ENCODE measurements at places on chromosomes 5 and 9.

- DNase-seq: no peak
Observed at GRCh38 chr9:4997196-4997595, 12.1 kb downstream of the JAK2 start.

- DNase-seq: peak; percentile 54
Observed at GRCh38 chr5:148820461-148821395, 5.7 kb upstream of the ADRB2 start.

DNA sequence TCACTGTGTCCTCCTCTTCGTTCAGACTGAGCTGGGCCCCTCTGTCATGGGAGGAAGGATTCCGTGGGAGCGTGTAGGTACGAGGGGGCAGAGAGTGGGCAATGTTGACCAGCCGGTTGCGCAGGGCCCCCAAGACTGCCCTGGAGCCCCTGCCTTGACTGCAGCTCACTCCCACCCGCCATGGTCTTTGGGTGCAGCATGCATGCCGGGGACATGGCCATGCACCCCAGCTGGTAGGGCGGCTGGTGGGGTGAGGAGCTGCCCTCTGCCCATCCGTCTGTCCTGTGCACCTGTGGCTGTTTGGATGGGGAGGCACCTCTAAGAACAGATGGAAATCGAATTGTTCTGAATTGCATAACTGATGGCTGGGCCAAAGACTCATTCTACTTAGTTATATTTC is 42.6 kb upstream of the NPR3 start:
- no peak for DNase-seq

DNA sequence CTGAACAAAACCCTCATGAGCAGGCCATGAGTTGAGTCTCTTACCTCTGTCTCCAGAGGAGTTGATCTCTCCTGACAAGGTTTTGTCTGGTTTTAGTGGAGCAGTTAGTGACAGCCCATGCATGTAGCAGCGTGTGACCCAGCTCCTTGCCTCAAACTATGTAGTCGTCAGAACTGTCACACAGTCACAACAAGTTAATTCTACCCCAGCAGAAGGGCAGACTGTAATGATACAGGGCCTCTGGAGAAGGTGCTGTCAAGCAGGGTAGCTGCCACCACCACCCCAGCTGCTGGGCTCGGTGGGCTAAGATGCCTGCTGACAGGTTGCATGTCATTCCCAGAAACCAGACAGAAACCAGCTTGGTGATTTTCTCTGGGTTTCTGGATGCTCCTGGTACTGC is 194.5 kb downstream of the PSAT1 start:
- DNase-seq: no peak

- DNase-seq: no peak
Observed at GRCh38 chr9:37509536-37509935, 23.8 kb downstream of the POLR1E start.

- DNase-seq: no peak
Observed at GRCh38 chr9:131971482-131972074, 108.1 kb downstream of the MED27 start.

DNA sequence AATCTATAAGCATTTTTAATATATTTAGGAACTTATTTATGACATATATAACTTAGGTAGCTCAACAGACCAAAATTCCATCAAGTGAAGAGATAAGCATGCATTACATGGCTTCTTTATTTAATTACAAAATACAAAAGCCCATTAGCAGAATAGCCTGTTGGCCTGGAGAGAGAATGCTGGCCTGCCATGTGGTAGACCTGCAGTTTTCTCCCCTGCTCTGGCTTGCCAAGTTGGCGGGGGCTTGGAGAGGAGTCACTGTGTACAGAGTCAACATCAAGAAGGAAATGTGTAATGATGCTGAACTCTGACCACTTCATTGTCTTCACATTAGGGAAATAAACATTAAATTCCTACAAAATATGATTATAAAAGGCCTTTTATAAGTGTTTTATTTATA is 69.8 kb upstream of the CNTLN start:
- no peak for DNase-seq

GRCh38 chr9:82538634-82539033 is 524.3 kb downstream of the RASEF start:
- DNase-seq: no peak

- DNase-seq: peak; percentile 64
Observed at GRCh38 chr9:20315677-20316076, 306.6 kb downstream of the MLLT3 start.

- DNase-seq: peak; percentile 76
Observed at GRCh38 chr9:134585746-134586706, 55.6 kb upstream of the COL5A1 start.

GRCh38 chr9:123421186-123421585 is 65.2 kb downstream of the CRB2 start:
- DNase-seq: no peak

- DNase-seq: peak; percentile 73
Observed at GRCh38 chr9:114271556-114272510, 51.1 kb upstream of the ORM1 start.

GRCh38 chr9:88741335-88741734 is 206.4 kb downstream of the NXNL2 start:
- DNase-seq: no peak

DNA sequence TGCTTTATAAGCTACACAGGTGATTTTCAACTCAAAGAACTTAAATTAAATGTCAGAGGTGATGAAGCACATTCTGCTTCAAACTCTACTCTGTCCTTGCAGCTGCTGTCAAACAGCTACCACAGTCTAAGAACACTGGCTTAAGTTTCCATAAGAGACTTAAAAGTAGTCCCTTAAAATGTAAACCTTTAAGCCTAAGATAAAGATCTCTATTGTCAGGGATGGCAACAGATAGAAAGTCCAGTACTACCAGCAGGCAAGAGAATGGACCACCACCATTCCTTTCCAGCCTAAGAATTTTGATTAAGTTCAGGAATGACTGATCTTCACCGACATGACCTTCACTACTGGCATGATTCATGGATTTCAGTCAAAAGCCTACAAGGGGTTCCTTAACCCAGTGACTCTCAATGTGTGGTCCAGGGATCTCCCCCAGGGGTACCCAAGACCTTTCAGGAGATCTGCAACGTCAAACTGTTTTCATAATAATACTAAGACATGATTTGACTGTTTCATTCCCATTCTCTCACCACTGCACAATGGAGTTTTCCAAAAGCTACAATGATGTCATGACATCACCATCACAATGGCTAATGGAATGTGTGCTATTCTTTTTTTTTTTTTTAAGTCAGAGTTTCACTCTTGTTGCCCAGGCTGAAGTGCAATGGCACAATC is 41.1 kb upstream of the PLPP6 start:
- DNase-seq: no peak

GRCh38 chr9:97473717-97474116 is 27.7 kb upstream of the TMOD1 start:
- DNase-seq: peak; percentile 30

GRCh38 chr9:93679536-93680442 is 103.4 kb downstream of the PHF2 start:
- DNase-seq: no peak

- DNase-seq: no peak
Observed at GRCh38 chr5:115379622-115380344, 83.3 kb upstream of the CCDC112 start.
